ENCODE measurements at places on chromosomes 4 and X.

DNA sequence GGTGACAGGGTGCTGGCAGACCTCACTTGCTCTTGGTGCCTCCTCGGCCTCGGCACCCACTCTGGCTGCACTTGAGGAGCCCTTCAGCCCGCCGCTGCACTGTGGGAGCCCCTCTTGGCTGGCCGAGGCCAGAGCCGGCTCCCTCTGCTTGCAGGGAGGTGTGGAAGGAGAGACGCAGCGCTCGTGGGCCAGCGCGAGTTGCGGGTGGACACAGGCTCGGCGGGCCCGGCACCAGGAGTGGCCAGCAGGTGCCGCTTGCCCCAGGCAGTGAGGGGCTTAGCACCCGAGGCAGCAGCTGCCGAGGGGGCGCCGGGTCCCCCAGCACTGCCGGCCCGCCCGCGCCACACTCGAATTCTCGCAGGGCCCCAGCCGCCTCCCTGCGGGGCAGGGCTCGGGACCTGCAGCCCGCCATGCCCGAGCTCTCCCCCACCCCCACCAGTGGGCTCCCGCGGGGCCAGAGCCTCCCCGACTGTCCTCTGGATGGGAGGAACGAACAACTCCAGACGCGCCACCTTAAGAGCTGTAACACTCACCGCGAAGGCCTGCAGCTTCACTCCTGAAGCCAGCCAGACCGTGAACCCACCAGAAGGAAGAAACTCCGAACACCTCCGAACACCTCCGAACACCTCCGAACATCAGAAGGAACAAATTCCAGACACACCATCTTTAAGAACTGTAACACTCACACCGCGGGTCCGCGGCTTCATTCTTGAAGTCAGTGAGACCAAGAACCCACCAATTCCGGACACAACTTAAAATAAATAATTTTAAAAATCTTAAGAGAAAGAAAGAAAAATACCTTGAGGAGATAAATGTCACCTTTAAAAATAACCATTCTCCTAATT lies 311.1 kb upstream of the SLC7A11 start:
- DNase-seq: no peak

DNA sequence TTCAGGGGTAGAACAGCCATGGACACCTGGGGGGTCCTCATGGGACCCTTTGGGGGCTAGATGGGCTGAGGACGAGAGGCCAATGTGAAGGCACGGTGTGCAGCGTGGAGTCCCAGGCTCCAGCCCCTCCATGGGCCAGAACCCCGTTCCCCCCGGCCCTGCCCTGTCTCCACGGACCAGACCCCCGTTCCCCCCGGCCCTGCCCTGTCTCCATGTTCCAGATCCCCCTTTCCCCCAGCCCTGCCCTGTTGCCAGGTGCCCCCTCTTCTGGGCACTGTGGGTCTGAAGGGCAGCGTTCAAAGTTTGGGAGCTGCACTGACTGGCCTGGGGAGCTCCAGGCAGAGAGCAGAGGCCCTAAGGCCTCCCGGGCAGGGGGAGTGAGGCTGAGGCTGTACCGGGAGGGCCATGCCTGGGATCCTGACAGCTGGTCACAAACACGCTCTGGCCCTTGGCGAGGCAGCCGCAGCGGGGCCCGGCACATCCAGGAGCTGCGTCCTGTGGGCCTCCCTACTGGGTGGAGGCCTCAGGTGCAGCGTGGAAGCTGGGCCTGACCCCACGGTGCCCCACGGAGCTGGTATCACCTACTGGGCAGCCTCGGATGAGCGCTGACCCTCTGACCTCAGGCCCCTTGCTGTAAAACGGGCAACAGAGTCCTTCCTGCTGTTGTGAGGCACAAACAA lies 8.9 kb downstream of the DGKQ start:
- DNase-seq: no peak

DNA sequence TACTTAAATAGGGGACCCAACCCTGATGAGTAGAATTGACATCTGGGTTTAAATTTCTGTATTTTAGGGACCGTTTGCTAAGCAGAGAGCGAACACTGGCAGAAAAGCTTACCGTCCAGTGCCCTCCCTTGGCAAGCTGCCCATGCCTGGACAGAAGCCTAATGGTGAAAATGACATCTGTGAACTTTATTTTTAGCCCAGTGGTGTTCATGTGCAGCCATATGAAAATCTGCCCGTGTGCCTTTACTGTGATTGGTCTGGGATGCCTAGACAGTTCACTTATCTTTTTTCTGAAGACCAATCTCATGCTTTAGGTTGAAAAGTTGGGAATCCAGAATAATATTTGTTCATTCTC lies 1.1 kb downstream of the STBD1 start:
- DNase-seq: no peak

DNA sequence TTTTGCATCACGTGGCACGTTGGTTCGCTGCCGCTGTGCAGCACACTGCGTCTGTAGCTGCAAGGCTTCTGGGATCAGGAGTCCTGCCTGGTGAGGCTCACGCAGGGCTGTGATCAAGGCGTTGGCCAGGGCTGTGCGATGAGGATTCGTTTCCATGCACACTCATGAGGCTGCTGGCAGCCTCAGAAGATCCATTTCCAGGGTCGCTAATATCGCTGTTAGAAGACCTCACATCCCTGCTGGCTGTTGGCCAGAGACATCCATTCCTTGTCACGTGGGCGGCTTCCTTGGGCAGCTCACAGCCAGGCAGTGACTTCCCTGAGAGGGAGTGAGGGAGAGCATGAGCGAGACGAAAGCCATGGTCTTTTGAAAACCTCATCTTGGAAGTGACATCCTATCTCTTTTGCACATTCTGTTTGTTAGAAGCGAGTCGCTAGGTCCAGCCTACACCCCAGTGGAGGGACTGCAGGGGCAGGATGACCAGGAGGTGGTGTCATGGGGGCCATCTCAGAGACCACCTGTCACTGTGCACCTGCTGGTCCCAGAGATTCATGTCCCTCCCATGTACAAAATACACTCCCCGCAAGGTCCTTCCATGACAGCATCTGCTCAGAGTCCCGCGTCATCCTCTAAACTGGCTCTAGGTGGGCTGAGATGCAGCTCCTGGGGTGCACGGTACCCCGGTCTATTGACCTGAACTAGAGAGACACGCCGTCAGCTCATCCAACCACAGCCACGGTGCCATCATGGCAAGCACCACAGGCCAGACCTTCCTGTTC lies 12.2 kb downstream of the RGS12 start:
- DNase-seq: no peak

All from inflammatory macrophage treated with lipopolysaccharide for 4 hours (primary cell).